ENCODE measurements at places on chromosomes 1 and 21.
A peak's percentile ranks its signal among the peaks of the same experiment; 100 is the strongest.

GRCh38 chr1:234584926-234585325 lies 25.1 kb downstream of the IRF2BP2 start:
- DNase-seq, result no peak

DNA sequence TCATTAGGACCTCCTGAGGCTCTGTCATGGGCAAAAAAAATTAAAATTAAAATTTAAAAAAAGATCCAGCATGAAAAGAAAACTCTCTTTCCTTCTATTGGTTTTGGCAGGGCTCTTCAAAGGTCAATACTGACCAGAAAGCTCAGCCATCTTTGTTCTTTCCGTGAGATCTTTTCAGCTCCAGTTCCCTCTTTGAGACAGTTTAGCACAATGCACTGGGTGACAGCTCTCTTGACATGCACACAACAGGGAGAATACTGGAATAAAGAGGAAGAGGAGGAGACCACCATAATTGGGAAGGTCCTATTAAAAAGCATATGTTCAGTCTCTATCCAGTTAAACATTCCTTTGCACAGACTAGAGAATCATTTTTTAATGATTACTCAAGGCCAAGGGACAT lies 6.3 kb downstream of the LIX1L start:
- no peak for DNase-seq

DNA sequence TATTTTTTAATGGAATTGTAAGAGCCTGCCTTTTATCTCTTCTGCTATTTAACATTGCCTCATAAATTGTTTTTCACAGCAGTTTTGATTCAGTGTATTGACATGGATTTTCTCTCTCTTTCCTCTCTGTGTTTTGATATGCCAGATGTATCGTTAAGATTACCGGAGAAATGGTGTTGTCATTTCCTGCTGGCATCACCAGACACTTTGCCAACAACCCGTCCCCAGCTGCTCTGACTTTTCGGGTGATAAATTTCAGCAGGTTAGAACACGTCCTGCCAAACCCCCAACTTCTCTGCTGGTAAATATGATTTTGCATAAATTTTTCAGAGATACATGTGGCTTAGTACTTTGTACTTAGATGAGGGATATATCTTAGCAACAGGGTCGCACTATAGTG lies 23.1 kb upstream of the DYNLT5 start:
- DNase-seq, result no peak

DNA sequence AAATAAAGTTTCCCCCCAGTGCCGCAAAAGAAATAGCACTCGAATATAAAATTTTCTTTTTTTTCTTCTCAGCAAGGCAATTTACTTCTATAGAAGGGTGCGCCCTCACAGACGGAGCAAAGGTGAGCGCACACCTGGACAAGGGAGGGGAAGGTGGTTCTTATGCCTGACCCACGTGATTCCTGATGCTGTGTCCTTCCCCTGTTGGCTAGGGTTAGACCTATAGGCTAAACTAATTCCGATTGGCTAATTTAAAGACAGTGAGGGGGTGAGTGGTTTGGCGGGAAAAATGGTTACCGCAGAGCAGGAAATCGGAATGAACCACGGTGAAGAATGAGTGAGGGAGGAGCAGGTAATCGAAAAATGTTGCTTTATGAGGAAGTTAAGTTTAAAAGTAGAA lies 607 bp upstream of the FAAH start:
- DNase-seq, result no peak

DNA sequence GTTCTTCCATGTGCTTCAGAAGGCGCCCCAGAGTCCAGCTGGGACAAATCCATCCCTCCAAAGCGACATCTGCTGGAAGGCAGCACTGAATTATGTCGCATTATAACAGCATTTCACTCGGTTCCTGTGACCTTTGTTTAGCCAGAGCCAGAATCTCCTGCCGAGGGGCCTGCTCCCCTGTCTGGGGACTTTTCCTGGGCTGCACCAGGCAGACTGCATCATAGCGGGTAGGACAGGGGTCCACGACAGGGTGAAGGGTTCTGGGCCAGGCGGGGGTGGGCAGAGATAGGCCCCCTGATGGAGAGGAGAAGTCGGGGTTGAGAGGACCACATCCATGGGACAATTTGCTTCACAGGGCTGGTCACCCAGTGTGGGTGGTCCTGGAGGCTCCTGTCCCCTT lies 276.9 kb downstream of the MATN1 start:
- no peak for DNase-seq

DNA sequence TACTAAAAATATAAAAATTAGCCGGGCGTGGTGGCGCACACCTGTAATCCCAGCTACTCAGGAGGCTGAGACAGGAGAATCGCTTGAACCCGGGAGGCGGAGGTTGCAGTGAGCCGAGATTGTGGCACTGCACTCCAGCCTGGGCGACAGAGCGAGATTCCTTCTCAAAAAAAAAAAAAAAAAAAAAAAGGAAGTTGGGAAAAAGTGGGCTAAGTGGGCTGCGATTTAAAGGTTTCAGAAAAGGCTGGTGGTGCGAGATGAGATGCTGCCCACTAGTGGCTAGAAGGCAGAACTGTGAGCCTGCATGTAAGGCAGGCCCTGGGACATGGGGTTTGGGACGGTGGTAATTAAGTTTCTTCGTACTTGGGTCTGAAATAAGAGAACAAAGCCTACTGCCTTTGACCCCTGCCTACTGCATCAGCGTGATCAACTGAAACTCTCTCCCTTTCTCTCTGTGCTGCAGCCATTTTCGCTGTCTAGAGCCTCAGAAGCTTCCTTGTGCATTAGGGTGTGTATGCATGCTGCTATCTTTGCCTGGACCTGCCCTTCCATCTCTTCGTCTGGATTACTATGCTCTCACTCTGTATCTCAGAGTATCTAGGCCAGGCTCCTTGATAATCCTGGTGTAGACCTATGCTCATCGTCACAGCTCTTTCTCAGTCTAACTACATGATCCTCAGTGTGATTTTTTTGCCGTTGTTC lies 12.4 kb downstream of the FMOD start:
- peak; percentile 67 for DNase-seq

GRCh38 chr1:21154717-21155116 lies 22.0 kb downstream of the EIF4G3 start:
- DNase-seq, result no peak

DNA sequence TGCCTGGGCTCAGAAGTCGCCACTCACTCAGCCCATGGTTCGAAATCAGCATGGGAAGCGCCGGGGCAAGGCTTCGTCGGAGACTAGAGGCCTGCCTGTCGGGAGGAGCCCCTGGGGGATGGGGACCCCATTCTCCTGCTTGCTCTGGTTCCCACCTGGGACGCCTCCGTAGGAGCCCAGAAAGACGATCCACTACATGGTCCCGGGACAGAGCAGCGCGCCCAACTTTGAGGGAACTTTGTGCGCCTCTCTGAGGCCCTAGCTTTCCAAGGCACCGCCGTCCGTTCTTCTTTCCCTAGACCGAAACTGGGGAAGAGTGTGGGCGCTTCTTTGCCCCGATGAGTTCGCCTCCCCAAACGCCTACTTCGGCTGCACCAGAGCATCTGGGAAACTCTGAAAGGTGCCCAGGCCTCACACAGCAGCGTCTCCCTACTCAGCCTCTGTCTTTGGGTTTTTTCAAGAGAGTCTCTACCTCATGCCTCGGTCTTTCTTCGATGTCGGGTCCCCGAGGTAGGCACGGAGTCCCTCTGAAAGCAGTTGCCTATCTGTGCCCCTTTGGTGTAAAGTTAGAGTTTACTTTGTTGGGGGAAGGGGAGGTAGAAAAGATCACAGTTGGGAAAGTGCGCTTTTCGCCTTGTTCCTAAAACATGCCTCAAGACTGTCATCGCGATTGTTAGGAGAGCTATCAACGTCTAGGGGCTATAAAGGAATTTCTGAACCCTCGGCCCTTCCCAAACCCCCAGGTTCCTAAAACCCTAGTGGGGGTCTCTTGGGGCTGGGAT lies 14.0 kb downstream of the NR5A2 start:
- DNase-seq, result no peak

- DNase-seq, result no peak
These were observed 27.0 kb downstream of the ZC3H11B start for GRCh38 chr1:219585837-219586455.

- no peak for DNase-seq
These were observed 2.7 kb downstream of the ZBTB18 start for GRCh38 chr1:244053831-244054230.
